ENCODE measurements at places on chromosomes 12 and 14.
A peak's percentile ranks its signal among the peaks of the same experiment; 100 is the strongest.

DNA sequence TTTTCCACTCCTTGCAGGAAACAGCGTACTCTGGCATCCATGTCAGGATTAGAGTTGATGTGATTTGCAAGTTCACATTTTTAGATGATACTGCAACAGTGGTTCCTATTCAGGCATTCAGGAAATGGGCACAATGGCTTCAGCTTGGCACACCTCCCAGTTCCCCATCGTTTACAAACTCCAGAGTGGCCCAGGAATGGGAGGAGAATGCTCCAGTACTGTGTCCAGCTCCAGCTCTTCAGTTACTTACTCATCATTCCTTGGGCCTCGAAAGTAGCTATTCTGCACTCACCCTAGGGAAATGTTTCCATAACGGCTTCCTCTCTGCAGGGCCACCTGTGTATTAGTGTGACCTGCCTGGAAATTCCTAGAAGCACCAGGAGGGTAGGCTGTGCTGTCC lies 239.7 kb upstream of the RGS6 start:
- ATAC-seq: no peak

DNA sequence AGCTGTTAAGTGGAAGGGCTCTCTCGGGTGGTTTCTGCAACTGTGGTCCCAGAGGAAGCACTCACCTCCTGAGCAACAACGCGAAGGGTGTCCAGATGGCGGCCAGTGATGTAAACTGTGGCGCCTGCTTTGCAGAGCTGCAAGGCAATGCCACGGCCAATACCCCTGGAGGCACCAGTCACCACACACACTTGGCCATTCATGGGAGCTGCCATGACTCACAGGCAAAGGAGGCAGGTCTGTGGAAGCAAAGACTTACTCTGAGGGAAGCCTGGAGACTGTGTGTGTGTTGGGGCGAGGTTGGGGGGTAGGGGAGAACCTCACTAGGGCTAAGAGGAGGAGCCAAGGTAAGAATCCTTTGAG lies 707 bp downstream of the DHRS1 start:
- ATAC-seq: peak; percentile 14

GRCh38 chr14:94173885-94174603 lies at the start of gene PPP4R4:
Gene PPP4R4 (plus strand): TSS chr14:94174322. CDS start chr14:94174466, 144 bp downstream.
- ATAC-seq: peak; percentile 91

DNA sequence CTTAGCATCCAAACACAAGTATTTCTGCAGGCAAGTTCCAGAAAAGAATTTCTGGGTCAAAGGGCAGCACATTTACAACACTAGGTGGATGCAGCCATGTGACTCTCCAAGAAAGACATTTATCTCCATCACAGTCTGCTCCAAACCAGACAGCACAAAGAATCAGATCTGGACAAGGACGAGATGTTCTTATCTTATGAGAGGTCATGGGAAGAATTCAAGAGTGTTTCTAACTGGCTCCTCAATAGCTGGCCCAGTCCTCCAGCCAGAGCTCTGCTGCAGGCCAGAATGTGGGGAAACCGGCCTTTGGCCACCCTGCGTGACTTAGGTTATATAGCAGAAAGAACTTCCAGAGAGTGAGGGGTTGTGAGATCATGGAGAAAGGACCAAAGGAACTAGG lies 17.4 kb downstream of the TMEM119 start:
- peak; percentile 81 for ATAC-seq

- ATAC-seq: no peak
Measured at GRCh38 chr12:57234571-57235016, 5.1 kb downstream of the SHMT2 start.

DNA sequence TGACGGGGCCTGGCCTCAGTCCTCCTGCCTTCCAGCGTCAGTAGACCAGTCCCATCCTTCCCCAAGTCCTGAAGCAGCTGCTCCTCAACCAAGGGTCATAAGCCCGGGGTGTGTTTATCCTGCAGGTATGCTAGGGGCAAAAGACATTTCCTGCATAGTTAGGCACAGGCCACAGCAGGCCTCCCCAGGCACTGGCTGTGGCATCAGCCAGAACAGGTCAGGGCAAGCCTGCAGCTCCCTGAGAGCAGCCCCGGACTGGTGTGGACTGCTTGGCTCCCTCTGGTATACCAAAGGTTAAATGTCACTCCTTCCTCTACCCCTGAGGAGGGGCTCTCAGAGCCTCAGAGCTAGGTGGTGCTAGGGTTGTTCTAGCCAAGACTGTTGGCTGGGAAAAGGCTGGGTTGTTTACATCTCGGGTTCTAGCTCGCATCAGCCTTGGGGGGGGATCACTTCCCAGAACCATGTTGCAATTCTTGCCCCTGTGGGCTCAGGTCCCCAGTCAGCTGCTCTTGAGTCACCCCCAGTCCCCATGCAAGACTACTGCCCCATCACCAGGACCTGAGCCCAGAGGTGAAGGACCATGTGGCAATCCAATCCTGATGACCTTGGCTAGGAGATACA lies 2.9 kb downstream of the MMP14 start:
- peak; percentile 51 for ATAC-seq

GRCh38 chr12:51482929-51483697 lies 58.5 kb downstream of the SLC4A8 start:
- no peak for ATAC-seq

DNA sequence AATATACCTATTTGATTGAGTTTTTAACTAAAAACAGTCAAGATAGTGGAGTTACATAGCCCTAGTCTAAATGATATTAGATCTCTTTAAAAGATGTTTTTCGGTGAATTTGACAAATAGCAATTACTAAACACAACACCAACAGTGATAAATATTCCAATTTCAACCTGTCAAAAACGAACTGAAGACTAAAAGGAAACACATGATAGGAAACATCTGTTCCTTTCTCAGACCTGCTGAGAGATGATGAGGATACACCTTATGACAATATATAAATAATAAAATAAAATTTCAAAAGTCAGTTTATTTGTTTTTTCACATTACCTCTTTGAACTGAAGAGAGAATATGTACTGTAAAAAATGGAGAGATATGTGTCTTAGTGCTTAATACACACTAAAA lies 232.7 kb downstream of the RASSF9 start:
- no peak for ATAC-seq

DNA sequence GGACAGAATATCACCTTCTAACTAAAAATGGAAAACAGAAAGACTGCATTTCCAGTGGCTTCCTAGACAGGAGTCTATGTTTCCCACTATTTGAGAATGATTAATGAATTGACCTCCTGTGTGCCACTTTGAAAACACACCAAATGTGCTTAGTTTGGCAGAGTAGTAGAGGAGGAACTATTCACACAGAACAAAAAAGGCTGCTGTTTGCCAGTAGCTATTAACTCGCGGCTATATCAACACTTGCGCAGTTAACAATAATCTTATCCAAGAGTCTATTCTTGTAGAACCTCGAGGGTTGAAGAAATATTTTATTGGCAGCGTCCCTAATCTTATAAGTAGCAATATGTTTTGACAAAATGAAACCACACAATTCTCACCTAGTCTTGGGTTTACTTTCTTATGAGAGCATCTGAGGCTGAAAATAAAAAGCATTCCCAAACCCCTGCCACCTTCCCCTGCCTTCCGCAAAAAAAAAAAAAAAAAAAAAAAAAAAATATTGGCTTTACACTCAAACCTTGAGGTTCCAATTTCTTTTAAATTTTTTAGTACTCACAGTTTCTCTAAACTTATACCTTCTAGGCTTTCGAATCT lies 127.3 kb upstream of the FLRT2 start:
- ATAC-seq: no peak

DNA sequence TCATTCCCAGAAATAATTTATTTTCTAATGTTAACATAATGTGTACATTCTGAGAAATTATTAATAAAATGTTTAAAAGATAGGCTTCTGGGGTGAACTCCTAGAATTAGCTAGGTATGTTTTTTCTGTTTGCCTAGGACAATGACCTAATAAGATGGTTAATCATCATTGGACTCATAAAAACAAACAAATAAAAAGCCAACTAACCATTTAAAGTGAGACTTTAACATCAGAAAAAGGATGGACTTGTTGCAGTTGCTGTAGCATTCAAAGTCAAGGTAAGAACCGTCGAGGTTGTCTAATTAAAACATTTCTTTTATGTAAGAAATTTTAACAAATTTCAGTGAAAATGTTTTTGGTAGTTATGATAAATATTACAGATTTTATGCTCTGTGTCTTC lies at the start of gene SLCO1B3:
SLCO1B3 (plus strand) TSS at position 219 of the 400 bp plus-strand sequence. CDS start 5,034 bp downstream, outside the sequence.
- ATAC-seq: no peak

- ATAC-seq: no peak
Measured at GRCh38 chr14:72547999-72548398, 345.9 kb downstream of the DPF3 start.

- ATAC-seq: no peak
Measured at GRCh38 chr14:94045563-94046345, 19.6 kb downstream of the OTUB2 start.

GRCh38 chr12:70110085-70110484 lies 133.1 kb upstream of the CNOT2 start:
- ATAC-seq: no peak

GRCh38 chr14:38139926-38140325 lies 67.8 kb upstream of the SSTR1 start:
- no peak for ATAC-seq

DNA sequence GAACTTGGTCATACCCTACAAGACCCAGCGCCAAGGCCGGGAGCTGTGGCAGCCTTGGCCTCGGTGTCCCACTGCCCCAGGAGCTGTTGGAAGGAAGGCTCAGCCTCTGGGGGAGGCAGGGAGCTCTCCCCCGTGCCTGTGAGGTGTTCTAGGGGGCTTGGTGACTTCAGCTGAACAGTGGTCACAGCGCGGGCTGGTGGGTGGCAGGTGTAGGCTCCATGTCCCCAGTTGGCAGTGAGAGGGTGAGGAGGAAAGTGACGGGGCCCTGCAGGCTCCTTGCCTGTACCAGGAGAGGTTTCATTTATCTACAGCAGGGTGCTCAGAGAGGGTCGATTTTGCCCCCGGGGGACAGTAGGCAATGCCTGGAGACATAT lies 47.5 kb downstream of the DLK1 start:
- no peak for ATAC-seq

GRCh38 chr12:108807476-108807875 lies 49.9 kb downstream of the SSH1 start:
- ATAC-seq: no peak

- no peak for ATAC-seq
Measured at GRCh38 chr14:88106377-88106776, 101.4 kb downstream of the GPR65 start.

GRCh38 chr14:97655169-97655948 lies 858.2 kb downstream of the VRK1 start:
- peak; percentile 46 for ATAC-seq

DNA sequence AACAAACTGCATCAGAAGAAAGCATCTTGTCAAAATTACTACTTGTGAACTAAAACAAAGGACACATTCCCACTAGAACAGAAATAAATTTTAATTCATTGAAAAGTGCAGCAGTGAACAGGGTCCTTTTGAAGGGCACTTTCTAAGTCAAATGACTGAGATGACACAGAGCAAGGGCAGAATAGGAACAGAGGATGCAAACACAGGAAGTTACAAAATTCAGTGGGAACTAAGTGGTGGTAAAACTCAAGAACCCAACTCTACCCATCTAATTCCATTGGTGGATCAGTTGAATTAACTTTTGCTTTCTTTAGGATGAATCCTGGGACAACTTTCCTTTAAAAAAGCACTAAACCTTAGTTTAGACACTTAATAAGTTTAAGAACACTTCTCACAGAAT lies 45.8 kb downstream of the GNS start:
- no peak for ATAC-seq

DNA sequence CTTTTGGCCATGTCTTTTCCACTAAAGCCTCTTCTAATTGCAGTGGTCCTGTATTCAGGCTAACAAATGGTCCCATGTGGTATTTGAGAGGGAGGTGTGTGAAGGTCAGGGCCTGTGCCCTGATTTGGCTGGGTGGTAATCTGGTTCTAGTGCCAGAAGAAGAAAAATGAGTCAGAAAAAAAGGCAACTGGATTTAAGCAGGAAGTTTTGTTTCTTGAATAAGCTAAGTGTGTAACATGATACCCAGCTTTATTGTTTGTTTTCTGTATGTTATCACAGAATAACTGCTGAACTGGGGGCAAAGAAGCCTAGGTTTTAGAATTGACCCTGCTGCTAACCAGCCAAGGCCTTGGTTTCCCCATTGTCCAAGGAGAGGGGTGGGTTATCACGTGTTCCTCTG lies 134.0 kb downstream of the ANO6 start:
- ATAC-seq: no peak

GRCh38 chr14:101103321-101103901 lies 199.9 kb upstream of the RTL1 start:
- ATAC-seq: no peak

DNA sequence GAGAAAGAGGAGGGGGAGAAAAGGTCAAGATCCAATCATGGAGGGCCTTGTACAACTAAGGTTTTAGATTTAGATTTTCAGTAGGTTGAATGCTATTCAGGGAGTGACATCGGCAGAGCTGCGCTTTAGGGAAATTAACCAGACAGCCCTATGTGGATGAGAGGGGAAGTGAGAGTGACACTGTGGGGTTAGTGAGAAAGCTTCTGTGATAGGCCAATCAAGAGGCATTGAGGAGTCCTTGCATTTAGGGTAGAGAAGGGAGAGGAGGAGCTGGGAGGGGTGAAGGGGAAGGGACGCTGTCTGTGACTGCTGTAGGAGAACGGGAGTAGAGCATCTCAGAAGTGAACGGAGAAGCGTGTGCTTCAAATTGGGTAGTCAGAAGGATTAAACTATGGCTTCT lies 3.4 kb downstream of the HSD17B6 start:
- ATAC-seq: no peak

DNA sequence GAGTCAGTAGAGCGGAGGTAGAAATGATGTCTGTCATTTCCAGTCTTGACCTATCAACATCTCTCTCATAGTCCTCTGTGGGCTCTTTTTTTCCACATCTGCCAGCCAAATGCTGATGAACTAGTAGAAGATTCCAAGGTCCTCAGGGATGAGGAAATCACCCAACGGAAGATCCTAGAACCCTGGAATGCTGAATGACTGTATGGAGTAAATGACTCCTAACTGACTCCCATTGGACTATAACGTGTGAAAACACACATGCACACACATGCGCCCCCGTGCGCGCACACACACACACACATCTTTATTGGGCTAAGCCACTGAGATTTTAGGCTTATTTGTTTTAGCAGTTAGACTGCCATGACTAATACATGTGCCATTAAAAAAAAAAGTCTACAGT lies 159.2 kb downstream of the MYRFL start:
- ATAC-seq: no peak

GRCh38 chr14:76271041-76271755 lies 104.7 kb upstream of the ESRRB start:
- no peak for ATAC-seq

- ATAC-seq: no peak
Measured at GRCh38 chr12:94099632-94100031, 48.7 kb upstream of the PLXNC1 start.

DNA sequence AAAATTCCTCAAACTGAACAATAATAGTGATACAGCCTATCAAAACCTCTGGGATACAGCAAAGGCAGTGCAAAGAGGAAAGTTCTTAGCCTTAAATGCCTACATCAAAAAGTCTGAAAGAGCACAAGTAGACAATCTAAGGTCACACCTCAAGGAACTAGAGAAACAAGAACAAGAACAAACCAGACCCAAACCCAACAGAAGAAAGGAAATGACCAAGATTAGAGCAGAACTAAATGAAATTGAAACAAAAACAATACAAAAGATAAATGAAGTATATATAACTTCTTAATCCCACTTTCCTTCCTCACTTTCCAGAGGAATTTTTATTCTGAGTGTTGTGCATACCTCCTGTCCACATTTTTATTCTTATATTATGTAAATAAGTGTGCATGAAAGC lies 192.0 kb downstream of the FUT8 start:
- ATAC-seq: no peak

GRCh38 chr12:113740699-113741098 lies 225.4 kb downstream of the RBM19 start:
- no peak for ATAC-seq

GRCh38 chr12:20483776-20484175 lies 115.4 kb downstream of the PDE3A start:
- ATAC-seq: no peak

All from gastroesophageal sphincter (tissue), 4 donors.